ENCODE measurements at places on chromosomes 4 and X.

DNA sequence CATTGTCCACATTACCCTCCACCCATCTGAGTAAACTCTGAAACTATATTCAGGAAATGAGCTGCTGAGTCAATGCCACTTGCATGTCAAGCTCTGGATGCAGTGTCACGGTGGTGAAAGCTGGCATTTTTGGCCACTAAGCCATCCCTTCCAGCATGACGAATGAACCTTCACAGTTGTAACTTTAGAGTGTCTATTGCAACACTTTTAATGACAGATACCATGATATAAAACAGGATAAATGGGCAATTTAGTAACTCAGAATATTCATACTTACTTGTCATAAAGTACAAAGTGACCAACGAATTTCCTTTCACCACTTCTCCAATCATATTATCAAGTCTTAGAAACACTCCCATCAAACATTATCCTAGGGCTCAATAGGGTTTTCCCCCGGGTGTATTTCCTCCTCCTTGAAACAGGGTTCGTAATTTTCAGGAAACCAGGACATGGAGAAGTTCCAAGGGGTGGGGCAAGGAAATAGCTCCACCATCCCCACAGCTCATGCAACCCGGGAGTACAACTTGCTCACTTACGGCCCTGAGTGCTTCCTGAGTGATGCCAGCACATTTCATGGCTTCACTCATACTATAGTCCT is 73.1 kb downstream of the MTHFD2L start:
- DNase-seq = no peak

DNA sequence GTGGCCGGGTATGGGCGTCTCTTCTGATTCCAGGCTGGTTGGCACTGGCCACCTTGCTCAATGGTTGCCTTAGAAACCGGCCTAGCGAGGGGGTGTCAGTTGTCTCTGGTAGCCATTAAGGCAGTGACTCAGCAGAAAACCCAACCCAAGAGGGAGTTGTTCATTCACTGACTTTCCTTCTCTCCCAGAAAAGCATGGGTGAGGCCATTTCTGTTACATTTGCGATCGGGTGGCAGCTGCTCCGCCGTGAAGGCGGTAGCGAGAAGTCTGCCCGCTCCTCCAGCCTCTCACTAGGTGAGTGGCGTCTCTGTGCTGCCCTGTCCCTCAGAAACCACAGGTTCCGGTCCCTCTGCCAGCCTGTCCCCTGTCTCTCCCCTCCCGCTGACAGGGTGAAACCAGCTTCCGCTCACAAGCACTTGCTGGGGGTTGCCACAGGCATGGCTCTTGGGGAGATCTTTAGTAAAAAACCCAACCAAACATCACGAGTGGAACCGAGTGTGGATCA is 17.4 kb downstream of the IRAK1 start:
- DNase-seq = no peak

DNA sequence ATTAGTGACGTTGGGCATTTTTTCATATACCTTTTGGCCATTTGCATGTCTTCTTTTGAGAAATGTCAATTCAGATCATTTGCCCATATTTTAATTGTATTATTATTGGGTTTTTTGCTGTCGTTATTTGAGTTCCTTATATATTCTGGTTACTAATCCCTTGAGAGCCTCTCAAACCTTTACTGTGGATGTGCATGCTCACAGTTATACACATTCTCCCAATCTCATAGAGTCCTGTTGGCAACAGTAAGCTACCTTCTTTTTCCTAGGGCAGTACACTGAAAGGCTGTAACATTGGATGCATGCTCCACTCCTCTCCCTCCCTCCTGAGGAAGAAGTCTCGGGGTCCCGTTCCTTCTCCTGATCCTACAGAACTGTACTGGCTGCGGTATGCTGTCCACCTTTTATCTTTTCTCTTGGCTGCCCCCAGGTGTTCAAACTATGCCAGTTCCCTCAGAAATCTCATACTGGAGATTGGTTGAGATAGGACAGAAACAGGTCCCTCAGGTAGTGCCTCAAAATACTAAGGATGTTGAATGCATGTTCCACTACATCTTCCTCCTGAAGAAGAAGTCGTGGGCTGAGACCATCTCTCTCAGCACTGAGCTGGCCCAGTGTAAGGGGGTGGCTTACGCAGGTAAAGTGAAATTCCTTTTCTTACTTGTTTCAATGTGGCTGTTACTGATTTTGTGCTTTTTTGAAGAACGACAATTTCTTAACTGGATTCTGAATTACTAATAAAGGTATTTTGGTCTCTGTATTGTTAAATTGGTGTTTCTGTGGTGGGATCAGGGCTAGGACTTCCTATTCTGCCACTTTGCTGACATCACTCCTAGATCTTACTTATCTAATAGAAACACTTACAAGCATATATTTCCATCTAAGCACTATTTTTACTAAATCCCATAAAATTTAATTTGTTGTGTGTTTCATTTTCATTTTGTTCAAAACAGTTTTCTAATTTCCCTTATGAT is 145.4 kb upstream of the HUWE1 start:
- DNase-seq = no peak

DNA sequence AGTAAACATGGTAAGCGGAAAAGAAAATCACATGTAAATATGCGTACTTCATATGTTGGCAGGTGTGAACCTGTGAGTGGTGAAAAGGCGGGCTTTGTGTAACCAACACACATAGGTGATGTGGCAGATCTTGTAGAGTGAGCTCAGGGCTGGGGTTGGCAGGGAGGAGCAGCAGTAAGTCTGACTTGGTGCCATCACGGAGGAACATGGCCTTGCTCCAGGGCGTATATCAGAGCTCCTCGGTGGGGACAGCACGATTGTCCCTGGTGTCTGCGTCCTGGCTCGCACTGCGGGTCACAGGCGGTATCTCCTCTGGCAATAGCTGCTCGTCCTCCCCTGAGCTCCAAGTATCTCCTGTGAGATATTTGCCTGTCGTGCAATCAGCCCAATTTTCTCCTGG is 733.6 kb downstream of the TRIML1 start:
- DNase-seq = no peak

DNA sequence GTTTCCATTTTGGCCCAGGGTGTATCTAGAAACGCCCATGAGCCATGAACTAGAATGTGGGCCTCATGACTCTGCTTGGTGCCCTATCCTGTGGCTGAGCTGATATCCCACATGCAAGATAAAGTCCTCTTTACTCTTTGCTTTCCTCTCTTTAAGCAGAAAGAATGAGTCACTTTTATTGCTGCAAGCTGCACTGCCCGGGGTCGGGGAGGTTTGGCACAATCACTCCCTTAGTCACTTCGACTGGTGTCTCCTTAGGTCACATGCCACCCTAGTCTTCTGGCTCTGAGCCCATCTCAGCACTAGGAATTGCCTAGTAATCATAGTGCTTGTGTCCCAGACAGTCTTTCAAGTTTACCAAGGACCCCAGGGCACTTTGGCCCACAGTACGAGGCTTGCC is 75.1 kb upstream of the CXorf66 start:
- DNase-seq = no peak

- DNase-seq = no peak
Measured at GRCh38 chr4:86386817-86387415, 27.1 kb upstream of the MAPK10 start.

GRCh38 chr4:123667496-123667895 is 270.9 kb downstream of the SPRY1 start:
- DNase-seq = no peak

- no peak for DNase-seq
Measured at GRCh38 chr4:64539234-64539849, 130.1 kb upstream of the TECRL start.

GRCh38 chr4:141658309-141658708 is 21.9 kb downstream of the IL15 start:
- no peak for DNase-seq

DNA sequence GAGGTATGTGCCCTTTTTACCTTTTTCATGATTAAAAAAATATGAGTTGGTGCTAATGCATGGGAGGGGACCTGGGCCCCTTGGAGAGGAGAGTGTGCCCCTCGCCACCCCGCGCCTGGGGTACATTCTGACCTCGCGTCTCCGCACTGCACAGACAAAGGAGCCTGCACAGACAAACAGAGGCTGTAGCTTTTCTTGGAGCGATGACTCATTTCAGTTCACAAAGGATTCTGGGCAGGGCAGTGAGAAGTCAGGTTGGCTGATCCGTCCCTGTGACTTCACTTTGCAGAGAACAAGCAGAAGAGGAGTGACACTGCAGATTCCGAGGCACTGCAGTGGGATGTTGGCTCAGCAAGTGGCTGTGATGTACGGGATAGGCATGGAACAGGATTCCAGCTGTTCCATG is 82.9 kb downstream of the STOX2 start:
- no peak for DNase-seq

DNA sequence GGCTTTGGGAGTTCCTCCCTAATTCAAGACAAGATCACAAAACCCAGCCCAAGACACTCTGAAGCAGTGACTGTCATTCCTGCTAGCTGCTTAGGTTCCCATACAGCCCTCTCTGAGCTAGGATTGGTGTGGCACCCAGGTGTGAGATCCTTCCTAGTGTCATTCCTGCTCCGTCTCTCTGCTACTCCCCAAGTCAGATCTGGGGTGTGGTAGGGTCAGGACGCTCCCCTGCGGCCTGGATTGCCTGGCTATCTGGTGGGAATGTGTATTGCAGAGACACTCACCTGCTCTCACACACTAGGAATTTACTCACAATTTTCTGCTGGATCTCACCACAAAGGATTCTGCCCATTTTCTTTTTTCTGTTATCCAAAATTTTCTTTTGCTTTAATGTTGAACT is 560.8 kb upstream of the ATOH1 start:
- DNase-seq = no peak
